MCF 10A (cell line): ENCODE measurements at places on chromosomes 1 and 21. TPM values are rescaled to one million over a fixed set of nuclear protein-coding genes. Genes with fewer than 3 reads are reported as not detected.

NKAIN1 gene
- total RNA-seq = 0.12 TPM in 1 of 2 replicates, not detected in the other

GABPA gene
- total RNA-seq = 16.2 and 16.3 TPM in 2 replicates

FMO1 gene
- not detected in 2 replicates for total RNA-seq

IGFN1 gene
- 0.05 and 0.26 TPM in 2 replicates for total RNA-seq

SPRR1B gene
- 3.5 and 4.0 TPM in 2 replicates for total RNA-seq

ARTN gene
- 1.9 TPM in 2 replicates for total RNA-seq

HEYL gene
- not detected in 2 replicates for total RNA-seq

LENEP gene
- 0.83 TPM in 1 of 2 replicates, not detected in the other for total RNA-seq

TRIM67 gene
- total RNA-seq = not detected in 2 replicates

KANK4 gene
- total RNA-seq = 0.20 and 0.51 TPM in 2 replicates

RAVER2 gene
- 5.3 and 5.9 TPM in 2 replicates for total RNA-seq

NEXN gene
- 1.6 and 1.8 TPM in 2 replicates for total RNA-seq

C1QTNF12 gene
- 1.5 and 3.3 TPM in 2 replicates for total RNA-seq

OR10Z1 gene
- total RNA-seq = not detected in 2 replicates

C1orf141 gene
- total RNA-seq = not detected in 2 replicates

S100A16 gene
- total RNA-seq = 1,014 and 1,213 TPM in 2 replicates

TMEM52 gene
- 0.91 and 1.2 TPM in 2 replicates for total RNA-seq

C1orf226 gene
- total RNA-seq = 3.1 and 3.3 TPM in 2 replicates

SRSF10 gene
- 121 and 134 TPM in 2 replicates for total RNA-seq

TCP10L gene
- not detected in 2 replicates for total RNA-seq

KRTAP10-8 gene
- total RNA-seq = not detected in 2 replicates

IVL gene
- 0.33 and 0.56 TPM in 2 replicates for total RNA-seq

CHRNB2 gene
- 0.15 and 0.21 TPM in 2 replicates for total RNA-seq

OPRD1 gene
- total RNA-seq = not detected in 2 replicates

C1orf94 gene
- not detected in 2 replicates for total RNA-seq

ERICH3 gene
- total RNA-seq = not detected in 2 replicates

AVPR1B gene
- not detected in 2 replicates for total RNA-seq

LEFTY1 gene
- total RNA-seq = not detected in 2 replicates

GIPC2 gene
- 0.07 TPM in 1 of 2 replicates, not detected in the other for total RNA-seq
